ENCODE measurements at places on chromosomes 1 and 21.
A peak's percentile ranks its signal among the peaks of the same experiment; 100 is the strongest.

- no peak for DNase-seq
These were observed 206.3 kb upstream of the KCTD3 start for GRCh38 chr1:215360758-215361157.

DNA sequence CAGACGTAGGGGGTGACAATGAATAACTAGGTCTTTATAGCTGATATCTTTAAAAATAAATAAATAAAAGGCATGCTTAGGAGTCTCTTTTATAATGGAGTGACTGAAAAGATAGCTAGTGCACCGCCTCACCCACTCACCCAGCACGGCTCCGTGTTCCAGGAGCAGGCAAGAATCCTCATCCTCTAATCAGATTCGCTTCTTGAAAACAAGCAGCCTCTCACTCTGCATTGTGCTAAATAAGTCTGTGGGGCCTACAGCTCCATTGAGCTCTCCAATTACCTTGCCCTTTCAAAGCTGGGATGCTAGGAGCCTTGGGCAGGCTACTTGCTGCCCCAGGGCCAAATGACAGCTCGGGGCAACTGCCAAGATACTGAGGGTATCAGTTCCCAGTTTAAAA, 91.5 kb downstream of the TIAM1 start:
- DNase-seq = no peak

DNA sequence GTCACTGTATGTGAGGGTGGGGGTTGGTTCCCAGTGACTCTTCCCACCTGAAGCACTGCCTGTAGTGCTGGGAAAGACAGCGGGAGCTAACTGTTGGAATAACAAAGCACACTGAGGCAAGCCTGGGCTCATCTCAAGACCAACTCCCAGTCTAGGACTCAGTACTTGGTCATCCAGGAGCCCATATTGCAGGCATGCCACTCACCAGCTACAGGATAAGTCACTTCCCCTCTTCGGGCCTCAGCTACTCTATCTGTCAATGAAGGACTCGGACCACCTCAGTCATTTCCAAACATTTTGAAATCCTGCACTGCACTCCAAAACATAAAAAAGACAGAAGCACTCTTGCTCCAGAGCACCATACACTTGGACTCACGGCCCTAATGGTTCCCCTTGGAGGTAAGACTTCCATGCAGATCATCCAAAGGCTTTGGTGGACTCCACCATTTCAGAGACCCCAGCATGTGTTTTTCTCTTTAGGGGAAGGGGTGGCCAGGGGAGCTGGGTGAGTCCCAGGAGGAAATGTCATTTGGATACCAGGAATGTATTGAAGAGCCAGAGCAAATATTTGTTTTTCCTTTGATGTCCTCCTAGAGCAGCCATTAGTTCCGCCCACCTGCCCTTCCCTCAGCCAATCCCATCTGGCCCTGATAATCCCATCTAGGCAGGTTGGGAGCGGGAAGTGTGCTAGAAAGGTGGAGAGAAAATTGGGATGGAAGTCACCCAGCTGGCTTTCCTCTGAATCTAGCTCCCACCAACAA, 3.1 kb downstream of the NUAK2 start:
- no peak for DNase-seq

DNA sequence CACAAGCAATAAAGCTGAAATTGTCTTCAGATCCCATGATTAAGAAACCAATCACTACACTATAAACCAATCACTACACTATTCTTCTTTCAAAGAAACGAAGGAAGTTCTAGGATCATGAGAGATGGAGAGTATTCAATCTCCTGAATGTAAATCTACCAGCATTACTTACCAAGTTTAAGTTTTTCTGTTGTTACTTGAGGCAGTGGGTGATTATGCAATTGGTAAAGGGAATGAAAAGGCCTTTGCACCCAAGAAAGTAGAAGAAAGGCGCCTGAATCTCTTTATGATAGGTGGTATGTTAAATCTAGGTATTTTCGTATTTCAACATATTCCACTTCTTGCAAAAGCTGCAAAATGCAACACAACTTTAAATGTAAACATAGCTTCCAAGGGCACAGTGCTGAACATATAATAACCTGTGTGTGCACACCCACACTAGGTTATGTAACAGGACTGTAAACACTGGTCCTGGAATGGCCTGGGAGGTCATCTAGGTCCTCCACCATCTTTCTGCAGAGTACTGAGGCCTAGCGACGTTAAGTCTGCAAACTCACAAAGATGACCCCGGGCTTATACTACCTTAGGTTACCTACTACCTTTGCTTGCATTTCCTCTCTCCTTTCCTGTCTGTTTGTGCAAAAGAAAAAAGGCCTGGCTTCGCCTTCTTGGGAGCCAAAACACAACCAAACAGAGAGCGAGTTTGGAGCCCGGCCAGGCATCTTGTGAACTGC, 1.1 kb upstream of the UAP1 start:
- no peak for DNase-seq

DNA sequence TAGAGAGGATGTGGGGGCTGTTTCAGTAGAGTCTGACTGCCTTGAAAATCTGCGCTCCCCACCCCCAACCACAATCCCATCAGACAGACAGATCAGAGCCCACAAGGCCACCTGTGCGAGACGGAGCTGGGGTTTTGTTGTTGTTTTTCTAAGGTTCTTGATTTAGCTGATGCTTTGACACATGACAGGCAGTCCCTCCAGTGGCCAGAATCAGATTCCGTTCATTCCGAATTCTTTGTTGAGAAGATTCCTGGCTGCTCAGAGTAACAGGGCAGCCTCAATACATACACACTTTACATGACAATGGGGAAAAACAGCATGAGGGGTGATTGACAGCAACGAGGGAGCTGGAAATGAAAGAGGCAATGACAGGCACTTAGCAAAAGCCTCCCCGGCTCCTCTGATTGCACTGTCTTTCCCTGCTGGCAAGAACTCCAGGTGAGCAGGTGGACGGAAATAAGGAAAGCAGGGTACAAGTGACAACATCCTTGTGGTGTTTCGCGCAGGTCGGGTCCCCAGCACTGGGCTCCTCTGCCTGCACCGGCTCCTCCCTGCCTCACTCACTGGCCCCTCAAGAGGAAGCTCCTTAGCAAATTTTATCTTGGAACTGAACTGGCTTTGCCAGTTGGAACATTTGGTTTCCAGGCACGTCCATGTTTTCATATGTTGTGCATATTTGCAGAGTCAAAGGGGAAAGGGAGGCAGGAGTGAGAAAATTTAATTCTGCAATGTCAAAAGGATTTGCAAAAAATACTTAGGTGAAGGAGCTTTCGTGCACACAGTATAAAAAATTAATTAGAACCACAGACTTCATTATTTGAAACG, 148.7 kb downstream of the PGBD5 start:
- DNase-seq = peak; percentile 12

GRCh38 chr1:96727860-96728259, 6.3 kb downstream of the PTBP2 start:
- DNase-seq = no peak

GRCh38 chr1:20480951-20481617, 4.9 kb downstream of the CAMK2N1 start:
- no peak for DNase-seq

- peak; percentile 11 for DNase-seq
These were observed 1.1 kb downstream of the PUSL1 start for GRCh38 chr1:1309251-1310108.

- DNase-seq = no peak
These were observed 160.5 kb downstream of the ZBTB18 start for GRCh38 chr1:244211559-244211944.

- peak; percentile 32 for DNase-seq
These were observed 548 bp upstream of the CDC20 start for GRCh38 chr1:43358121-43358745.

- peak; percentile 5 for DNase-seq
These were observed 15.3 kb downstream of the CFAP74 start for GRCh38 chr1:1988061-1988945.

DNA sequence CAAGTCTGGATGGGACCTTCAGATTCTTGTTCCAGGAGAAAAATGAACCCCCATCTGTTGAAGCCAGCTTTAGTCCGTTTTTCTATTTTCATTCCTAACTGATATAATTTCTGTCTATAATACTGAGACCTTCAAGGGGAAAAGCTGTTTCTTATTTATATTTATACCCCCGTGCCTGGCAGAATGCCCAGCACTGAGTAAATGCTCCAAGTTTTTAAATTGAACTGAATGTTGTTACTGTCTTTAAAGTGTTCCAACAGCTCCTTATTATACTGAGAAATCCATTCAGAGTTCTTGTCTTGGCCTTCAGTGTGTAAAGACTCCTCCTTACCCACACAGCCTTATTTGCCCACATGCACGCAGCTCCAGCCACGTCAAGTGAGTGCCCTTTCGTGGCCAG, 178.6 kb upstream of the HMGB4 start:
- no peak for DNase-seq

DNA sequence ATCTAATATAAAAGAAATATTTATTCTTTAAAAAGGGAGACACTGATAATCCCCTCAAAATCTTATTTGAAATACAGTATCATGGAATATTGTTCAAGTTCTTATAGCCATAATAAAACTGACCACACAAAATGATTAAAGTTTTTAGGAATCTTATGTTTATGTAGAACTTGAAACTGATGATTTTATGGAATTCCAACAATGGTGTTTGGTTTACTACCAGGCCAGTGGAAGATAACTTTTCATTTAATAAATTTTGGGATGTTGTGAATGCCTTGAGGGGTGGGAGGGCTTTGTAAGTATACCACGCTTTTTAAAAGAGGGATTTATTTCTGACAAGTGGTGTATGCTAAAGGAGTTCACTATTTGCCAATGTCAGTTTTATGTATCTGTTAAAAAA, 87.7 kb downstream of the RAB3GAP2 start:
- DNase-seq = no peak

- DNase-seq = no peak
These were observed 10.6 kb downstream of the CFAP126 start for GRCh38 chr1:161357073-161357472.

GRCh38 chr1:200183637-200184036, 156.1 kb downstream of the NR5A2 start:
- no peak for DNase-seq
